Tibial nerve (tissue), 4 donors: ENCODE measurements at places on chromosomes 5 and 9. TPM values are rescaled to one million over a fixed set of nuclear protein-coding genes. Genes with fewer than 3 reads are reported as not detected.

C5orf58 gene
- total RNA-seq, result not detected

SLC1A1 gene
- 4.0 TPM for total RNA-seq

IL12B gene
- total RNA-seq, result not detected

RORB gene
- 3.6 TPM for total RNA-seq

SPATA31A6 gene
- not detected for total RNA-seq

INVS gene
- 34.7 TPM for total RNA-seq

SPAAR gene
- total RNA-seq, result 12.2 TPM

GABRA6 gene
- not detected for total RNA-seq

RPL12 gene
- total RNA-seq, result 2,005 TPM

C9orf50 gene
- 1.0 TPM for total RNA-seq

FBXL7 gene
- 54.5 TPM for total RNA-seq

FOXD4L5 gene
- 0.21 TPM for total RNA-seq

CEP72 gene
- total RNA-seq, result 6.3 TPM

GMCL2 gene
- total RNA-seq, result not detected

BHMT2 gene
- total RNA-seq, result 39.4 TPM

CANX gene
- 259 TPM for total RNA-seq

BSPRY gene
- not detected for total RNA-seq

ANKRD18A gene
- 3.5 TPM for total RNA-seq

GIN1 gene
- total RNA-seq, result 2.9 TPM

OCLN gene
- 13.8 TPM for total RNA-seq

RNF183 gene
- total RNA-seq, result 0.20 TPM

EQTN gene
- total RNA-seq, result not detected

FOXI1 gene
- not detected for total RNA-seq

ZFP37 gene
- total RNA-seq, result 3.3 TPM

TMEM215 gene
- 11.8 TPM for total RNA-seq

FAM169A gene
- 9.9 TPM for total RNA-seq

PTGDS gene
- total RNA-seq, result 5,432 TPM
